ENCODE measurements at places on chromosomes 11 and 22. TPM values are rescaled to one million over a fixed set of nuclear protein-coding genes. Genes with fewer than 3 reads are reported as not detected.

The OSM gene
- not detected for total RNA-seq

The SPDYC gene
- total RNA-seq: not detected

The CD6 gene
- not detected for total RNA-seq

The FAM180B gene
- 0.16 TPM for total RNA-seq

The FAM83F gene
- not detected for total RNA-seq

The SEZ6L gene
- total RNA-seq: 0.14 TPM

The RFPL2 gene
- total RNA-seq: not detected

The BID gene
- 54.0 TPM for total RNA-seq

The FCHSD2 gene
- 9.8 TPM for total RNA-seq

The MS4A12 gene
- not detected for total RNA-seq

The OMP gene
- total RNA-seq: 0.35 TPM

The F2 gene
- total RNA-seq: 0.06 TPM

The A4GALT gene
- total RNA-seq: 7.1 TPM

The NRIP3 gene
- 10.1 TPM for total RNA-seq

The BTG4 gene
- total RNA-seq: not detected

The NAALAD2 gene
- not detected for total RNA-seq

The WNT7B gene
- not detected for total RNA-seq

The FKBP2 gene
- total RNA-seq: 53.1 TPM

The ZFPL1 gene
- 19.2 TPM for total RNA-seq
